ENCODE measurements at places on chromosomes 5 and 9.
A peak's percentile ranks its signal among the peaks of the same experiment; 100 is the strongest.

- no peak for DNase-seq
Observed at GRCh38 chr9:38346811-38347210, 45.7 kb upstream of the ALDH1B1 start.

DNA sequence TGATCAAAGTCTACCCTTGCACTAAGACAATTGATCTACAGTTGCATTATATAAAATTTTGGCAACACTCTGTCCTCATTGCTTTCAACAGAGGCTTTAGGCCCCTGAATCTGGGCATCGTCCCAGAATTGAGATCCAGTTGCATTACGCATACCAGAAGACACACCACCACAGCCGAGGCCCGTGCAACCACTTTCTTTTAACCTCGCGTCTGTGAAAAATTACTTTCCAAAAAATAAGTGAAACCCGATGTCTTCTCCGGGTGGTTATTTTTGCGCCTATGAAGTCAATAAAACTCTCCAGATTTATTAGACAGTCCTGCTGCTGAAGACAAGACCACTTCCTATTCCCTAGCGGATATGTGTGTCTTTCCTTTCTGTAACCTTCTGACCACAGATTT, 52.1 kb upstream of the NFIB start:
- DNase-seq = no peak

DNA sequence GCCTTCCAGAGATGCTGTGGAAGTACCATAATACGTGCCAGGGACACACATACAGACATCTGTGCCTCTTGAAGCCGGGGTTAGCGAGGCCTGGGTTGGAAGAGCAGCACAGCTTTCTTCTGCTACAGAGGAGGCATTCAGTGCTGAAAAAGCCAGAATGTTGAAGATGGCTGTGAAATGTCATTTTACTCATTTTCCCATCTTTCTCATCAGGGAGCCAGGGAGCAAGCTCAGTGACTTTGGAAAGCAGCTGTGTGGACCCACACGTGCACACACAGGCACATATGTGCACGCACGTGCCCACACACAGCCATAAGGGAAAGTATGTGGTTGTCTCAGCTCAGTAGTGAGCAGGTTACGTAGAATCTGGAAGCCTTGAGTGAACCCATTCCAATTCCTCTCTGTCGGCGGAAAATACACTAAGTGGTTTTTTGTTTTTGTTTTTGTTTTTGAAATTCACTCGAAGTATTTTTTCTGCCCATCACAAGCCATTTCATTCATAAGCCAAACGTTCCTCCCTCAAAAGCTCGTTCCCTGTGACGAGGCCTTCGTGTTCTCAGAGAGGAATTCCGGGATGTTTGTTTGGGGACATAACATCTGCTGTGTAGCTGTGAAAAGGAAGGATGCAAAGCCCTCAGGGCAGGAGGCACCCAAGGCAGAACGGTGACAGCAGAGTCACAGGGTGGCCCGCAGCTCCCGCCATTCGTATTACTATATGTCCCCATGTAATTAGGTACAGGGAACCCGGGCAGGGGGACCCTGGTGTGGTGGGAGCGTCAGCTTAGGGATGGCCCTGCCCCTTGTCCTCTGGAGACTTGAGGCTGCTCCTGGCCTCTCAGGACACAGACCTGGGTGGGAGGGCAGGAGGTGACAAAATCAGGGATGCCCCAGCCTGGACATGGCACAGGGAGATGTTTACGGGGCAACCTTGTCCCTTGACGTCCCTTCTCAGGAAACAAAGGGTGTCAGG, 29.0 kb upstream of the ANKRD33B start:
- DNase-seq = no peak

DNA sequence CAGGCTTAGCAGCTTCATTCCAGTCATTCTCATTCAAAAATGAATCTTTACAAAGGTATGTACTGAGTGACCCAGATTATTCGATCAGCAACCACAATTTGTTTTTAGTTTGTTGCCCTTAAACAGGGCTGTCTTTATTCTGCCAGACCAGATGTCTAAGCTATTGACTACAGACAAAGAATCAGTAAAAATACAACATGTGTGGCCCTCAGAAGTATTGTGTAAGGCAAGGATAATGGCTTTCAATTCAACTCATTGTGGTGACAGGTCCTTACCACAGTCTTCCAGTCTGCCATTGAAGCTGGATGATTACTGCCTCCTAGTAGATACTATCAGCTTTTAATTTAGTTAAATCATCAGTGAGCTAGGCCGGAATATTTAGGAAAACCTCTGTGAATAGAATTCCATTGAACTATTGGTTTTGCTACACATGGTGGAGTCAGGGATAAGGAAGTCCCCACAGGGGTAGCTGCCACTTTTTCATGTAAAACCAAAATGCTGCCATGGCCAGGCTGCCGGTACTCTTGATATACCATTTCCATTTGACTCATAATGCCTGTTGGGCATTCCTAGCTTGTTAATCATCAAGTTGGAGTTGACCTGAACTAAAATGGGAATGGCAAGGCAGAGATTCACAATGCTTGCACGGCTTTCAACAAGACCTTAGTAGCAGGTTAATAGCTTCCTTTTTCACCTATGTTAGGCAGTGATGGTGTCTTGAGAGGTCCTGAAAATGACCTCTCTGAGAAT, 175.6 kb downstream of the MEF2C start:
- no peak for DNase-seq

DNA sequence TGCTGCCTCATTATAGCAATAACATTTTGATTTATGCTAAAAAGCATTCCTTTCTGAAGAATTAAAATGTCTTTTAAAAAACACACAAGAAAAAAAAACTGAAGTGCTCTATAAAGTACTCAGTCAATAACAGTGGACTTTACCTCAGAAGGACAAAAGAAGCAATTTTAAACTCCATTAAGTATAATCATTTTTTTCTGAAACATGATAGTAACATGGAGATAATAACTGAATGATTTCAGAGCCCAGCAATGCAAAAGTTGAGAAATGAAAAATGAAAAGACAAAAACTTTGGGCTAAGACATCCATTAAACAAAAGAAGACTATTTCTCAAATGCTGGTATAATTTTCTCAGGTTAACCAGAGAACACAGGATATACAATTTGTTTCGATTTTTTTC, 78.7 kb downstream of the RFX3 start:
- no peak for DNase-seq

GRCh38 chr5:96412868-96413449, 20.1 kb downstream of the PCSK1 start:
- no peak for DNase-seq

- DNase-seq = no peak
Observed at GRCh38 chr5:61915646-61916045, 390.4 kb upstream of the KIF2A start.

DNA sequence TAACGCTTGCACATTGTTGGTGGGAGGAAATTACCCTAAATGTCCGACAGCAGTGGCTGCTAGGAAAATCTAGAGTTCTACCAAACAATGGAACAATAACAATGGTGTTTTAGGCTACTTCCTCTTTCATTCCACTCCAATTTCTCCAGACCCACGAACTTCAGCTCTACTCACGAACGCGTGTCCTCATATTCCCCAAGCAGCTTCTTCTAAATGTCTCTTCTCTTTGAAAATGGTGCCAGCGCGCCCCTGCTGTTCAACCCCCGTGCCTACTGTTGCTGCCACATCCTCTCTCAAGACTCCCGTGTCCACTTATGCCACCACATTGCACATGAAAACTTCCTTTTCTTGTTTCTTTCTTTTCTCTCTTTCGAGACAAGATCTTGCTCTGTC, 25.6 kb downstream of the OR2V2 start:
- peak; percentile 47 for DNase-seq

DNA sequence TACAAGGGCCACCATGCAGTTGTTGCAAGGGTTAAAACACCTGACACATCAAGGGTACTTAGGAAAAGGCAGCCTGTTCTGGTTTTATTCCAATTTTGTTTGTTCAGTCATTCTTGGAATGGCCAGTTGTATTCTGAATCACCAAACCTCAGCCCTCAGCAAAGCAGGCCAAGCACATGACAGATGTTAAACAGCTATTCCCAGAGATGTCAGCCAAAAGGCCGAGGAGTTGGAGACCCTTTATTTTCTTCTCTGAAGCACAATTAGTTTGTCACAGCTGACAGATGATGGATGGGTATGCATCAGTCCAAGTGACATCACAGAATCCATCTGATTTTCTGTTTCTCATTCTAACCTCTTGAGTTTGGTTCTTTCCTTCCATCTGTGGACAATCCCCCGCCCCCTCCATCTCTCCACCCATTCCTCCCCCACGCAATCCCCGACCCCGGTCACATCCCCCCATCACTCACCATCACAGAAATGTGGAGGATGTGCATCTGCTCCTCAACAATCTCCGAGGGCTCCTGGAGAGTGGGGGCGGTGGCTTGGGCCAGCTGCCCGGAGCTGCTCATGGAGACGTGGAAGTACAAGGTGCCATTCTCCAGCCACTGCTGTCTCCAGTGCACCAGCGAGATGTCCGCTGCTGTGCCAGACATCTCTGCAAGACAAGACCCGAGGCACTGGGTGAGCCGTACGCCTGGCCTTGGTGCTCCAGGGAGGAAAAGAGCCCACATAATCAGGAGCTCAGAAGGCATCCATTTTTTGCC, 123.8 kb downstream of the ASTN2 start:
- DNase-seq = no peak

- no peak for DNase-seq
Observed at GRCh38 chr9:33264003-33264472, 470 bp downstream of the BAG1 start.

GRCh38 chr5:92070786-92071185, 687.7 kb upstream of the ARRDC3 start:
- DNase-seq = no peak

- no peak for DNase-seq
Observed at GRCh38 chr5:107389130-107389774, 281.5 kb downstream of the EFNA5 start.

GRCh38 chr9:121717141-121717991, 65.9 kb downstream of the DAB2IP start:
- DNase-seq = no peak

GRCh38 chr5:14742498-14742897, 78.0 kb downstream of the OTULIN start:
- no peak for DNase-seq

All from LoVo (cell line).